Stimulated activated CD8-positive, alpha-beta memory T cell treated with anti-CD3 and anti-CD28 coated beads, Interleukin-15, amount 100 ng/mL, for 48 hours (primary cell): ENCODE measurements at places on chromosomes 5 and 9.

DNA sequence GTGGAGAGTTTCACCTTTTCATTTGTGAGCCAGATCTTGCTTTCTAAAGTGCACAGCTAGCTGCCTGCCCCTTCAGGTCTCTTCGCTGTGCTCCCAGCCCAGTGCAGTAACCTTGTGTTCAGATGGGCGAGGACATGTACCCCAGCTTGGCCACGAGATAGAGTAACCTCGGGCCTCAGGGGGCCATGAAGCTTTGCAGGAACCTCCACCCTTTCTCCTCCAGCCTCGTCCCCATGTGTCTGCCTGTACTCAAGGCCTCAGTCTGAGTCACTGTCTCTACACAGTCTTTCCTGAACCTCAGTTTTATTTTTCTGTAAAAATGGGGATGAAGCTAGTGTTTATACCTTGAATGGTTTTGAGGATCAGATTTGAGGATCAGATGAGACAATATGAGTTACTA, 37.9 kb downstream of the ERGIC1 start:
- no peak for DNase-seq

DNA sequence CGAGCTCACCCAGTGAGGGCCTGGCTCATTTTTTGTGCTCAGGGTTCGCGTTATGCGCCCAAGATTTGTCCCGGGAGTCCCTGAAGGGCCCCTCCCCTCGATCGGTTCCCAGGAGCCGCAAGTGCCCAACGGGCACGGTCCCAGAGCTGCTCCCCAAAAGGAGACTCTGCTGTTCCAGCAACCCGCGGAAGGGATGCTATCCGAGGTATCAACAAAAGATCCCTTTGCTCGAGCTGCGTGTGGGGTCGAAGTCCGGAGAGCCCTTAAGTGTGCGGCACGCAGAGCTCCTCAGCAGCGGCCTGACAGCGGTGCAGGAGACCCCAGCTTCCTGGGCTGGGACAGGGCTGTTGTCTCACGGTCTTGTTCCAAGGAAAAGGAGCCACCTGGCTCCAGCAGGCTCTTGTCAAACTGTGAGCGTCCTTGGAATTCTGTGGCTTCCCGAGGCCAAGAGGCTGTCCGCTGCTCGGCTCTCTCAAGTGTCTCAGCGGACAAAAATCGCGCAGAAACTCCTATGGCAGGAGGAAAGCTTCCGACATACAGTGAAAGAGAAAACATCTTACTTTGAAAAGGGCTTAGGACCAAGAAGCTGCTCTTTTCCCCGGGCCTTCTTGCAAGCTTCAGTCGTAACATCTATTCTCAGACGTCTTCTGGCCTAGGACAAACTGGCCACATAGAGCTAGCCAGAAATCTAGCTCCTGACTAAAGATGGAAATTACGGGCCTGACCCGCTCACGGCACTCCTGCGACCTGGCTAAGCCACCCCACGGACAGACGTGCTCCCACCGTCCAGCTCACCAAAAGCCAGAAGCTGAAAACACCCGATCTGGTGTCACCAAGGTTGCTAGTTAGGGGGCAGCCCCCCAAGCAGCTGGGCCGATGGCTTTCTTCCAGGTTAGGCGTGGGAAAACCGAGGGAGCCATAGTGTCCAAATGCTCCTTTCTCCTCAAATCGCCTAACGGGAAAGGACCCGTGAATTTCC, 2.6 kb upstream of the FOXB2 start:
- no peak for DNase-seq

DNA sequence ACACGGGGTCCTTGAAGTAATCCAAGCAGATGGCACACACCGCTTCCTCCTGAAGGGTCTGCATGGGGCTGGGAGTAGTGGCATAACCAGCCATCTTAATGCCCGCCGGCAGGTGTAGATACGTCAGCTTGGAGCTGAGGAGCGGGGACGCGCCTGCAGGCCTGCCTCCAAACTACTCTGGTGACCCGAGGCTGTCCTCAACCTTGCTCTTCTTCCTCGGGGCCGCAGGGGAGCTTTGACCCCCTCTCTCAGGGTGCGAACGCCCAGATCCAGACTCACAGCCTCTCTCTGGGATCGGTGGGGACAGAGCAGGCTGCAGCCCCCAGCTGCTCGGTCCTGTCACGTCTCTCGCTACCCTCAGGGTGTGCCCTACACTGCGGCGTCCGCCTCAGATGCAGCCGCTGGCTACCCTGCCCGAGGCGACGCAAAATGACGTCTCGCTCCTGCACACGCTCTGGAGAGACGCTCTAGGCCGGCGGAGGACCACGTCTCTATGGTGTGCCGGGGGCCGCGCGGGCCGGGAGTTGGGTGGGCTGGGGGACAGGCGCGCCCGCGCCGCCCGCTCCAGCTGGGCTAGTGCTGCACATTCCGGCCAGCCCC, at the start of gene TRIM52:
Gene TRIM52, minus strand, starts transcription at position 424 of the 600 bp plus-strand sequence. Its CDS starts 330 bp downstream, at position 94.
- peak; percentile 87 for DNase-seq

DNA sequence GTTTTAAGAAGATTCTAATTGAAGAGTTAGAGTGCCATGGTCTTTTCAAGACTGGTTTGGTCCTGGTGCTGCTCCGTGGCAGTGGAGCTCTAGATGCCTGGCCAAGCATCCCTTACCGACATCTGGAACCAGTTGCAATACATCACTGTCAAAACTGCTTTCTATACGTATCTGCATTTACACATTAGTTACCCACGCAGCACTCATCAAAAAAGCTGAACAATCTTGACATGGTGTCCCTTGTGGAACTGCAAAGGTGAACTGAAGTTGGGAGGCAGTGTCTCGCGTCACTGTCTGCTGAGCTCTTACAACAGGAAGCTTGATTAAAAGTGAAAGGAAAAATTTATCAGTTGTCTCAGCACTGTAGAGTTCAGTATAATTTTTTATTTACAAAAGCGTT, 82.6 kb downstream of the PBX3 start:
- DNase-seq, result peak; percentile 13

- DNase-seq, result no peak
Observed at GRCh38 chr9:15642369-15642962, 89.6 kb downstream of the CCDC171 start.

DNA sequence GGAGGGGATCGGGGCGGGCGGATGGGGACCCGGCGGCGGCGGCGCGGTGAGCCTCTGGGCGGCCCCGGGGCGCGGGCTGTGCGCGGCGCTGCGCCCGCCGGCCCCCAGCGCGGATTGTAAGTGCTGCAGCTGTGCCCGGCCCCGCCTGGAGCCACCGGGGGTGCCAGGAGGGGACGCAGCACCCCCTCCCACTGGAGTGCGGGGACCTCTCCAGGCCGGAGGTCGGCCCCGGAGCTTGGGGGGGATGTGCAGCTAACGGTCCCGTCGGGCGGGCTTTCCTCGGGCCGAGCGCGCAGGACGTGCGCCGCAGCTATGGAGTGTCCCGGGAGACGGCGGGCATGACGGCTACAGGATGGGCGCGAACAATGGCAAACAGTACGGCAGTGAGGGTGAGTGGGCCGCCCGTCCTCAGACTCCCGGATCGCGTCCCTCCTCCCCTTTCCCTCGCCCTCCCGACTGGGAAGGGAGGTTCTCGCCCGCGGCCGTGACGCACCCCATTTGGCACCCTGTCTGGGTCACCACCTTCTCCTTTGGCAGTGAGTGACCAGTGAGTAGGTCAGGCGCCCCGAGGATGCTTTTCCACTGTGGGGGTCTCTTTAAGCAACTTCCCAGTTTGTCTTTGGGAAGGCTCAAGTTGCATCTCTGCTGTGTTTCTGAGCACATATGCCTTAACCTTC, 483 bp downstream of the FBXL7 start:
- DNase-seq, result no peak

- DNase-seq, result no peak
Observed at GRCh38 chr5:79566896-79567295, 45.3 kb upstream of the TENT2 start.

DNA sequence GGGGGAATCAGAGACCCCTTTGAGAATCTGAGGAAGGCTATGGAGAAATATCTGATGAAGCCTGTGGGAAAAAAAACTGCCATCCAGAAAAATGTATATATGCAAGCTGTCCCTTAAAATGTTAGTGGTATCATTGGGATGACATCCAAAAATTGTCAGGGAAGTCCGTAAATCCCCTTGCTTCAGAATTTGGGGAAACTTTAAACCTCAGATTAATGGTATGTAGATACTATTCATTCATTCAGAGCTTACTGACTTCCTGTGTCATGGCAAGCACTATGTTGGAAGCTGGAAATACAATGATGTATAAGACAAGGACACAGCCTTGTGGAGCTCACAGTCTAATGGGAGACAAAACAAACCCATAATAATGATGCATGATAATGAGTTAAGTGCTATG, 10.9 kb upstream of the MOB3B start:
- DNase-seq, result no peak

- DNase-seq, result no peak
Observed at GRCh38 chr5:137395011-137395755, 103.9 kb downstream of the SPOCK1 start.

DNA sequence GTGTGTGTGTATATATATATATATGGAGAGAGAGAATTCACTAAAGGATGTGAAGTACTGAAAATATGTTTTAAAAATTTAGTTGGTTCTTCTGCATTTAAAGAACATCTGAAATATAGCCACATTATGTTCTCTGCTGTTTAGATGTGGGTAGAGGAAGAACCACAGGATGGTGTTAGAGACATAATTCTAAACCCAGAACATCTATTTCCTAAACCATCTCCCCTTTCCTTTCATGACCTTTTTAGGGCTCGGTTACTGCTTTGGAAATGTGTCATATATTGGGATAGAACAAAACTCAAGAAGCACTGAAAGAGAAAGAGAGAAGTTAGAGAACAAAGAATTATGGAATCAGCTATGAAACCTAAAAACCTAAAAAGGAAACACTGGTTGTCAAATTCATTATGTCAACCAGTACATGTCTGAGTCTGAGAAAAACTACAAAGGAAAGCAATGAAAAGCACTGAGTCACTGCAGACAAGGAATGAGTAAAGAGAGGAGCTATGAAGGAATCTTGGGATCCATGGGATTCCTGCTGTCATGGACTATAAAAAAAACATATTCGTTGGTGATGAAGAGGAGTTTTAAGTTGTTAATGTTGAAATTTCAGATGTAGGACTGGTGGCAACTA, 28.4 kb downstream of the SLC12A2 start:
- no peak for DNase-seq

- DNase-seq, result no peak
Observed at GRCh38 chr5:4001004-4001403, 405.4 kb downstream of the IRX1 start.

DNA sequence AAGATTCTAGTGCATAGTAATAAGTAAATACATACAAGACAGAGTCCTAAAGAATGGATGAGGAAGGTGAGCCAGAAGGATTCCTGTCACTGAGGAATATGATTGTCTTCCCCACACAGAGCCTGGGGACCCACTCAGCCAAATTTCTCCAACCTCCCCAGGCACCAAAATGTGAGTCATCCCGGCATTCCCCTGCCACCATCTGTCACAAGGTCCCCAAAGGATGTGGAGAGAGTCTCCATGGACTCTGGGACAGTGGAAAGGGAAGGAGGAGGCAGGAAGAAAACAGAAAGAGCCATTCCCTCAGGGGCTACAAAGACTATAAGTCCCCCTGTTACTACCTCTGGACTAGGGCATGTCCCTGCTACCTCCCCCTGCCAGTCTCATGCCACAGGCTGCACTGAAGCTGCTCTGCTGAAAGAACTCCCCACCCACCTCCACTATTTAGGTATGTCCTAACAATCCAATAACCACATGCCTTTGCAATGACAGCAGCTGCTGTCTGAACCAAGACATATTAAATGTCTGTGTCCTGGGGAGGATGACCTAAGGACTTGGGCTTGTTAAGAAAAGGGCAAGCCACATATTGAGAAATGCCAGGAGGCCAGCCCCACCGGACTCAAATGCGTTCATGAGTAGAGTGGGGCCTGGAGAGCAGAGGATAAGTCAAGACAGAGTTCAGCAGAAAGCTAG, 10.7 kb upstream of the OR5C1 start:
- DNase-seq, result no peak

GRCh38 chr9:89865981-89866380, 261.2 kb downstream of the GADD45G start:
- DNase-seq, result no peak

DNA sequence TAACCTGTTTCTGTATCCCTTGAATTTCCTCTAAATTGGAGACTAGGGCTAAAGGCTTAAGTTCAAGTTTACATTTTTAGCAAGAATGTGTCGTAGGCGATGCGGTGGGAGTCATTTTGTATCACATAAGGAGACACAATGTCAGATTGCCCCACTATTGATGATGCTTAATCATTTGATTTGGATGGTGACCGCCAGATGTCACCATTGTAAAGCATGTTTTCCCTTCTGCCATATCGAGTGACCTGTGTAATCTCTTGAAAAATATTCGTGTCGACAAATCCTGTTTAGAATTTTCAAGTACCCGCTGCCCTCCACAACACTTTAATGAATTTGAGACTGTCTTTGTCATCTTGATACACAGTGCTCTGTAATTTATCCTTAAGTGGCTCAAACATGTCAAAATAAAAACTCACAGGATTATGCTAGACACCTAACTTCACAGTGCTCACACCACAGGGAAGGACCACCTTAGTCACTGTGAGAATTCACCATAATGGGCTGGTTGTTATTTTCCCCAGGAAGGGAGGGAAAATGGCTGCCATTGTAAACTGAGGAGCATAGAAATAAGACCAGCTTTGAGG, 34.5 kb upstream of the SLC46A2 start:
- no peak for DNase-seq

GRCh38 chr9:79912318-79913070, 340.7 kb downstream of the TLE4 start:
- no peak for DNase-seq

DNA sequence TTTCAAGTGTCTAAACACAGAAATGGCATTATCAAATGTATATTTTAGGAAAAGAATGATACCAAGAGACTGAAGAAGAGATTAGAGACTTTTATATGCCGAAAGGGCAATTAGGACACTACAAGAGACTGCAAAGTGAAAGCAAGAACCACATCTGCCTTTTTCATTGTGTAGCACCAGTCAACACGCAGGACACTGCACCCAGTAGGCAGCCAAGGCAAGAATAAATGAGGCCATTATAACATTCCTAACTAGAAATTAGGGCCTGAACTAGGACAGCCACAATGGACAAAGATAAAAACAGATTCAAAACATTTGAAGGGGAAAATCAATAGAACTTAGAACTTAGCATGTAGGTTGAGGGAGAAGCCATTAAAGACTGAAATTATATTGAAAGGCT, 10.8 kb downstream of the CETN3 start:
- DNase-seq, result no peak

- no peak for DNase-seq
Observed at GRCh38 chr5:33888587-33888986, 3.2 kb downstream of the ADAMTS12 start.

GRCh38 chr9:116992865-116993264, 305.8 kb downstream of the TRIM32 start:
- DNase-seq, result no peak

- no peak for DNase-seq
Observed at GRCh38 chr5:15236911-15237508, 263.0 kb upstream of the FBXL7 start.
